ENCODE measurements at places on chromosomes 7 and 10.

- no peak for DNase-seq
Measured at GRCh38 chr10:6148251-6148701, 54.5 kb upstream of the PFKFB3 start.

DNA sequence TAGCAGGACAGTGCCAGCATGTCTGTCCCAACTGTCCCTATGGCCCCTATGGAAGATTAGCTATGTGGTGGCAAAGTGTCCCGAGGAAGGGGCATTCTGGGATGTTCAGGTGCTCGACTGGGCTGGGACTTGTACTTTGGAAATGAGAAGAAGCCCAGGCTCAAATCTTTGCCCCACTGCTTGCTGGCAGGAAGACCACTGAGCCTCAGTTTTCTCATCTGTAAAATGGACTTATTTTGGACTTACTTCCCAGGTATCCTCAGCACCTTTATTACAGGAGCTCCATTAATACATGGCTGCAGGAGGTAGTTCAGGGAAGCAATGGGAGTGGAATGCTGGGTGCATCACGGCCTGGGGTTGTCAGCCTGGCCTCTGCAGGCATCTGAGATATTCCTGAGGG is 71.2 kb downstream of the LHPP start:
- DNase-seq: no peak

GRCh38 chr10:117755659-117756014 is 213.1 kb downstream of the EMX2 start:
- no peak for DNase-seq

GRCh38 chr10:73577788-73578187 is 13.4 kb downstream of the USP54 start:
- DNase-seq: peak; percentile 32

DNA sequence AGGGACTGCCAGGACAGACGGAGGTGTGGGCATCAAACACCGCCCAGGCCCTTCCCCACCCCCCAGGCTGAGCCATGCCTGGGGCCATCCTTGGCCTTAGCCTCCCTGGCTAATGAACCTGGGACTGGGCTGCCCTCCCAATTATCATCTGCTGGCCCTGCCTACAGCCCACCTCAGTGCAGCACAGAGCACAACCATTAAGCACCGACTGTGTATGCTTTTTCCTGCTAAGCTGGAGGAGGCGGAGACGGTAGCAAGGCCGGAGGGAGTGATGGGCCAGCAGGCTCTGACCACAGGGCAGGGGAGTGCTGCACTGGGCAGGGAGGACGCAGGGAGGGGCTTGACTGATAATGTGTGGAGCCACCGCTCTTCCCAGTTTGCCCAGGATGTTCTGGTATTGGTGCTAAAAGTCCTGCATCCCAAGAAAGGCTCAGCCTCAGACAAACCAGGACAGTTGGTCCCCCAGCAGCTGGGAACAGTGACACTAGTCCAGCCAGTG is 72.0 kb downstream of the C10orf143 start:
- DNase-seq: no peak

- DNase-seq: no peak
Measured at GRCh38 chr7:155506854-155507337, 39.5 kb downstream of the CNPY1 start.

DNA sequence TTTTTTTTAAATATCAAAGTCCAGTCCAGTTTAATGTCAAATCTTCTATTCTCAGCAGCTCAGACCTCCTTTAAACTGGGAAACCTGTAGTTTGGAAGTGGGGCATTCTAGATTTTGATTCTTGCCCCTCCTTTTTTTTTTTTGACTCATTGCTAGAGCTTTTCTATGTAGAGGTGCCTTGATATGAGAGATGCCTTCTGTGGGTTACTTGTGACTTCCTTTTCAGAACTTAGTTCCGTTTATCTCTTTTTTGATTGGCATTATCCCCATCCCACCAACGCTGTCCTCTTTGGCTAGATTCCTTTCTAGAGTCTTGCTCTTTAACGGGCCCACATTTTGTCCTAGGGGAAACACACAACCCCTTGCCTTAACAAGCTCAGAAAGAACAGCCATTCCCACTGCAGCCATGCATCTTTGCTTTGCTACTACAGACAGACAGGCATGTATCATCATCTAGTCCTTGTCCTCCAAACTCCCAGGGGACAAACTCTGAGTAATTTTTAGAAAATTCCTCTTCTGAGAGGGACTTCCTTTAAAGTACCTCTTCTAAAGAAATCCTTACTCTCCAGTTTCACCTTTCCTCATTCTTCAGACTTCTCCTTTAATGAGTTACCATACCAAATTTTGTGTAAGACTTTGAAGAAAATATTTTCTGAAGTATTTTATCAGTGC is 153.6 kb downstream of the PHF14 start:
- DNase-seq: no peak

DNA sequence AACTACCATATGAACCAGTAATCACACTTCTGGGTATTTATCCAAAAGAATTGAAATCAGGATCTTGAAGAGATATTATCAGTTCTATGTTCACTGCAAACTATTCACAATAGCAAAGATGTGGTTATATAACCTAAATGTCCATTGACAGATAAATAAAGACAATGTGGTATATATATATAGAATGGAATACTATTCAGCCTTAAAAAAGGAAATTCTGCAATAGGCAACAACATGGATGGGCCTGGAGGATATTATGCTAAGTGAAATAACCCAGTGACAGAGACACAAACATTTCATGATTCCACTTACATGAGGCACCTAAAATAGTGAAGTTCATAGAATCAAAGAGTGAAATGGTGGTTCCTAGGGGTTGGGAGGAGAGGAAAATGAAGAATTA is 90.6 kb upstream of the CDK1 start:
- DNase-seq: no peak

All from AG08395 (cell line).